ENCODE measurements at places on chromosomes 12 and 14.

DNA sequence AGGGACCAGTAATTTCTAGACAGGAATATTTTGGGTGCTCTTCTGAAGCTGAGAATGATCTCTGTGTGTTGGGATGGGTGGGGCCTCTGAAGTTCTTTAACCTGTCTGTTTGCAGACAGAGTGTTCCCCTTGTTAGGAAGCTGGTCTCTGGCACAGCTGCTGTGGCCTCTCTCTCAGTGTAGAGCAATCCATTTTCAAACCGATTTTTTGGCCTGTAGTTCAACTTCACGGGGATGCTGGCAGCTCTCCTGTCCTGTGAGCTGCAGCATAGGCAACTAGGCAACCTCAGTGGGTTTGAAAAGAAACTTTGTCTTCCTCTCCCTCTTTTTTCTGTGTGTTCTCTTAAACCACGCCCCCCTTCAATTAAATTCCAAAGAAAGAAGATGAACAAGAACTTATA is 69.1 kb downstream of the SMOC1 start:
- H3K27ac ChIP-seq: no peak overlapping the region
- H3K27me3 ChIP-seq: peaks cover 20% of the 10 kb centered on the region
- no peaks in the 10 kb centered on the region for H3K4me1 ChIP-seq
- H3K4me3 ChIP-seq: no peak overlapping the region
- H3K36me3 ChIP-seq: no peaks in the 10 kb centered on the region
- no peak for DNase-seq

DNA sequence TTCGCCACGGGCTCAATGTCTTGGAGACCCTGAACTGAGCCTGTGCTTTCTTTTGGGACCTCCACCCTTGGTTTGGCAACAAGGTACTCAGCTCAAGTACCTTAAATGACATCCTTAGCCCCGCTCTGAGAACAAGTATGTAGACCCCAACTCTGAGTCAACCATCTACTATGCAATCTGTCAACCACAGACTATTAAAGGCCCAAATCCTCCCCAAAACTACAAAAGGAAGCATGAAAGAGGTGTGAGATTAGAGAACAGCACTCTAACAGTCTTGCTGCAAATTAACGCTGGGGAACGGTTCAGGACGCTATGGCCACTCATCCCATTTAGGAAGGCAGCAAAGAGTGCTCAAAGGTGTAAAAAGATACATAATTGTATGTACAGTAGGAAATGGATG is 52.1 kb downstream of the CCDC88C start:
- H3K4me3 ChIP-seq: no peak overlapping the region
- H3K4me1 ChIP-seq: peaks cover 43% of the 10 kb centered on the region
- peak overlapping the region; percentile 96 for H3K27ac ChIP-seq
- peaks cover 10% of the 10 kb centered on the region for H3K36me3 ChIP-seq
- DNase-seq: no peak
- no peaks in the 10 kb centered on the region for H3K27me3 ChIP-seq

DNA sequence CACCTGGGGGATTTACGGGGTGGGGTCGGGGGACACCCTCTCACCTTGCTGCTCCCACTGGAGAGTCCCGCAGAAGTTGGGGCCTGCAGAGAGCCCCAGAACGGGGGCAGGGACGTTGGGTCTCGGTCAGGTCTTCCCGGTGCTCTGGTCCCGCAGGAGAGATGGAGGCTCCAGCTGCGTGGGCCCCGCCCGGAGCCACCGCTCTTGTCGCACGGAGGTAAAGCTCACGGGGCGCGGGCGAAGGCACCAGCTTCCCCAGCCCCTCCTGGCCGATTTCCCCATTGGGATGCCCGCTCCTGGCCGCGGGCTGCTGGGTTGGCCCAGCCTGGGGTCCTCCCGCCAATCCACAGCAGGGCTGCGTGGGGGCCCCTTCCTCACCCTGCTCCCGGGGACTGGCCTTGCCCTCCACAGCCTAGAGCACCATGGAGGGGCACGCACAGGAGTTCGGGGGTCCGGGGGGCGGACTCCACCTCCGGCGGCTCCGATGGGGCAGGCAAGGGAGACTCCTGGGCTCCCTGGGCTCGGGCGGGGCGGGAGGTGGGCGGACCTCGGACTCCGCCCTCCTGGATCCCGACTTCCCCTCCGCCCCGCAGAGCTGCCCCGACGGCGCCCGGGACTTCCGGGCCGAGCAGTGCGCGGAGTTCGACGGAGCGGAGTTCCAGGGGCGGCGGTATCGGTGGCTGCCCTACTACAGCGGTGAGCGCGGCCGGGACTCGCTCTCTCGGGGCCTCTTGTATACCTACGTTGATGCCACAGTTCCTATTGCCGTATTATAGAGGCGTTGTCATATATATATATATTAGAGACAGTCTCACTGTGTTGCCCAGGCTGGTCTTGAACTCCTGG is 8.4 kb downstream of the PAPLN start:
- H3K4me3 ChIP-seq: peak overlapping the region; percentile 86
- peaks cover 60% of the 10 kb centered on the region for H3K4me1 ChIP-seq
- H3K27ac ChIP-seq: peak overlapping the region; percentile 81
- H3K36me3 ChIP-seq: peaks cover 5% of the 10 kb centered on the region
- DNase-seq: peak; percentile 55
- peaks cover 27% of the 10 kb centered on the region for H3K27me3 ChIP-seq

DNA sequence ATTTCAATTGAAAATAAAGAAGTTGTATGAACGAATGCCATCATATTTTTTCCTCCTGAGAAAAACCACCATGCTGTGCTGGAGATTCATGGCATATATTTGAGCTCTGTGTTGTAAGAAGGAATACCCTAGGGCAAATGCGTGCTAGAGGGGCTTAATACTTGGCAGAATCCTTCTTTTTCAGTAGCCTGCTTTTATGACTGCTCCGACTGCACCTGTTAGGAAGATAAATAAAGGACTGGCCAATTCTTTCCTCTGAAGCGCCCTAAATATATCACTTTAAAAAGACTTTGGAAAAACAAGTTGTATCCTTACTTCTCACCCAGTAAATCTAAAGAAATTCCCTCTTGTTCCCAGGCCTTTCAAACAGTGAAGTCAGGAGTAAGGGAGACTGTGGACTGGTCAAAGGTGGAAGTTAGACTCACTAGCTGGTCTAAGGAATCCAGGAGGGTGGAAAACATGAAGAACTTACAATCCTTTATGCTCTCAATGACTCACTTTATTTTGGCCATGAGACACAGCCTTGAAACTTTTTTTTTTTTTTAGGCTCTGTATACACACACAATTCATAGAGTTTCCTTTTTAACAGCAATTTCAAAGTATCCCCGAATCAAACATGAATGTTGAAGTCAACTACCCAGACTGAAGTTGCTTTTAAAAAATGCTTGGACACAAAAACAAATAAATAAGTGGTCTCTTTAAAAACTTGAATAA is 5.2 kb downstream of the MYBPC1 start:
- H3K36me3 ChIP-seq: no peaks in the 10 kb centered on the region
- no peaks in the 10 kb centered on the region for H3K27me3 ChIP-seq
- H3K4me3 ChIP-seq: no peak overlapping the region
- no peak overlapping the region for H3K27ac ChIP-seq
- peaks cover 6% of the 10 kb centered on the region for H3K4me1 ChIP-seq

GRCh38 chr12:48442179-48442847 is 30.0 kb upstream of the ANP32D start:
- no peaks in the 10 kb centered on the region for H3K4me1 ChIP-seq
- H3K36me3 ChIP-seq: no peaks in the 10 kb centered on the region
- no peak overlapping the region for H3K27ac ChIP-seq
- H3K27me3 ChIP-seq: peaks cover 13% of the 10 kb centered on the region

GRCh38 chr12:1962051-1963020 is 41.9 kb downstream of the DCP1B start:
- no peak for DNase-seq
- no peaks in the 10 kb centered on the region for H3K27me3 ChIP-seq
- H3K36me3 ChIP-seq: peaks cover 40% of the 10 kb centered on the region
- peak overlapping the region; percentile 20 for H3K27ac ChIP-seq
- H3K4me3 ChIP-seq: no peak overlapping the region

GRCh38 chr12:122111089-122111641 is 32.6 kb downstream of the MLXIP start:
- no peak overlapping the region for H3K4me3 ChIP-seq
- H3K36me3 ChIP-seq: peaks cover 10% of the 10 kb centered on the region
- DNase-seq: no peak
- H3K4me1 ChIP-seq: peaks cover 49% of the 10 kb centered on the region
- no peak overlapping the region for H3K27ac ChIP-seq
- H3K27me3 ChIP-seq: no peaks in the 10 kb centered on the region

- no peak overlapping the region for H3K27ac ChIP-seq
- H3K4me3 ChIP-seq: no peak overlapping the region
- no peak for DNase-seq
- peaks cover 3% of the 10 kb centered on the region for H3K36me3 ChIP-seq
- no peaks in the 10 kb centered on the region for H3K4me1 ChIP-seq
Measured at GRCh38 chr12:124083708-124084107, 110.7 kb downstream of the ZNF664 start.

GRCh38 chr12:63495974-63496373 is 172.3 kb downstream of the DPY19L2 start:
- no peak overlapping the region for H3K4me3 ChIP-seq
- DNase-seq: no peak
- H3K27me3 ChIP-seq: no peaks in the 10 kb centered on the region
- H3K4me1 ChIP-seq: no peaks in the 10 kb centered on the region
- no peak overlapping the region for H3K27ac ChIP-seq

- H3K4me1 ChIP-seq: no peaks in the 10 kb centered on the region
- no peak for DNase-seq
Measured at GRCh38 chr12:82968631-82969367, 282.1 kb downstream of the TMTC2 start.

GRCh38 chr12:4383304-4383865 is 3.9 kb upstream of the FGF23 start:
- no peak for DNase-seq
- H3K27me3 ChIP-seq: peaks cover 18% of the 10 kb centered on the region
- peaks cover 5% of the 10 kb centered on the region for H3K4me1 ChIP-seq
- H3K4me3 ChIP-seq: no peak overlapping the region
- no peak overlapping the region for H3K27ac ChIP-seq

GRCh38 chr12:129765719-129766118 is 138.1 kb downstream of the TMEM132D start:
- no peak overlapping the region for H3K4me3 ChIP-seq
- H3K27me3 ChIP-seq: no peaks in the 10 kb centered on the region
- H3K4me1 ChIP-seq: no peaks in the 10 kb centered on the region

GRCh38 chr14:100536721-100537445 is 50.3 kb downstream of the BEGAIN start:
- H3K4me3 ChIP-seq: no peak overlapping the region
- no peaks in the 10 kb centered on the region for H3K4me1 ChIP-seq
- DNase-seq: no peak

DNA sequence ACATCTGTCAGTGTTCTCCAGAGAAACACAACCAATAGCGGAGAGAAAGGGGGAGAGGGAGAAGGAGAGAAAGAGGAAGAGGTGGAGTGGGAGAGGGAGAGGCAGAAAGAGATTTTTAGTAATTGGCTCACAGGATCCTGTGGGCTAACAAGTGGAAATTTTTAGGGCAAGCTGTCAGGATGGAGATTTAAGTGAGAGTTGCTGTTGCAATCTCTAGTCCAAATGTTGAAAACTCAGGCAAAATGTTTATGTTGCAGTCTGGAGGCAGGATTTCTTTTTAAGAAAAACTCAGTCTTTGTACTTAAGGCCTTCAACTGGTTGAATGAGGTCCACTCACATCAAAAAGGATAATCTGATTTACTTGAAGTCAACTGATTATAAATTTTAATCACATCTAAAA is 12.5 kb upstream of the GLIPR1L2 start:
- no peaks in the 10 kb centered on the region for H3K4me1 ChIP-seq
- H3K4me3 ChIP-seq: no peak overlapping the region
- no peaks in the 10 kb centered on the region for H3K27me3 ChIP-seq
- no peak for DNase-seq
- H3K36me3 ChIP-seq: peaks cover 4% of the 10 kb centered on the region

DNA sequence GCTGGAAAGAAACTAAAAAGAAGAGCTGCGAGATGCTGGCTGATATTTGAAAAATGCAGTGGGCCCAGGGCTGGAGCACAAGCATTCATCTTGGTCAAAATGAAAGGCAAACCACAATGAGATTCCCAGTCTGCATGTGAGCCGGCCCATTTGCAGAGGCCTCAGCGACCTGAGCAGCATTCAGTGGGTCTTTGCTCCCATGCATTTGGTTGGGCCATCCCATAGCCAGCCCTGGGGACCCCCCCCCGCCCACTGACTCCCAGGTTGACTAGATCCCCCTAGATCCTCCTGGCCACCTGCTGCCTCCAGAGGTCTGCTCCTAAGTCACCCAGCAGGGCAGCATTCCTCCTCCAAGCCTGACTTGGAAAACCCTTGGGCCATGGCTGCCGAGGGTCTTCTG is 59.8 kb downstream of the PRMT8 start:
- DNase-seq: no peak
- peaks cover 4% of the 10 kb centered on the region for H3K4me1 ChIP-seq
- no peak overlapping the region for H3K27ac ChIP-seq

GRCh38 chr12:25469368-25469767 is 83.7 kb downstream of the LMNTD1 start:
- no peaks in the 10 kb centered on the region for H3K27me3 ChIP-seq
- H3K4me3 ChIP-seq: no peak overlapping the region
- H3K27ac ChIP-seq: no peak overlapping the region
- H3K4me1 ChIP-seq: no peaks in the 10 kb centered on the region

DNA sequence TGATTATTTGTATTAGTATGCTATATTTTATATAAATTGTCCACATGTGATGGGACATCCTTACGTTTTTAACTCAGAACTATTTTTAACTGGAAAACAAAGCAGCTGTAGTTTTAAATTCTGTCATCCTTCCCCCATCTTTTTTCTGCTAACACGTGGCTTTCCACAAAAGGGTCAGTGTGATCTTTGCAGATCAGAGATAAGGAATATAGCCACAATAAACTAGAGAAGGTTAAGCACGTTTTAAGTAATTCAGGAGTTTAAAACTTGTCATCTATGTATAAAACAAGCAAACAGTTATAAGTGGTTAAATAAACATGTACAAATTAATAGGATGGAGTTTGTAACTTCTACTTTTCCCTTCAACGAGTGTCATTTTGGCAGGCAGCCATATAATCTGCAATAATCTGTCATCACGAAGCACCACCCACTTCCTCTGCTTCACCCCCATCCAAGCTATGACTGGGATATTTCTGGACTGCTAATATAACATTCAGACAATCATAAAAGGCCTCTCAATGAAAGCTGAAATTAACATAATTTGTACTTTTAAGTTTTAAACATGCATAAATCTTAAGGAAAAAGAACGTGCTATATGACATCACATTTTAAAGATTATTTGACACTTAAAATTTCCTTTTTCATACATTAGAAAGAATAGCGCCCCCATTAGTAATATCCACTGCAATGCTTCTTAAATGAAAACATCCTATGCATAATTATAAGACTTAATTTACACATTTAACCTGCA is 15.3 kb downstream of the TAOK3 start:
- H3K4me1 ChIP-seq: peaks cover 25% of the 10 kb centered on the region
- H3K36me3 ChIP-seq: peaks cover 24% of the 10 kb centered on the region
- H3K27ac ChIP-seq: peak overlapping the region; percentile 96
- H3K4me3 ChIP-seq: peak overlapping the region; percentile 90

GRCh38 chr12:105294886-105295479 is 35.5 kb upstream of the C12orf75 start:
- no peak for DNase-seq
- H3K27ac ChIP-seq: no peak overlapping the region
- no peak overlapping the region for H3K4me3 ChIP-seq
- no peaks in the 10 kb centered on the region for H3K4me1 ChIP-seq
- H3K36me3 ChIP-seq: peaks cover 3% of the 10 kb centered on the region

- DNase-seq: no peak
- H3K27ac ChIP-seq: no peak overlapping the region
- H3K4me1 ChIP-seq: no peaks in the 10 kb centered on the region
- H3K27me3 ChIP-seq: peaks cover 12% of the 10 kb centered on the region
- H3K36me3 ChIP-seq: no peaks in the 10 kb centered on the region
Measured at GRCh38 chr14:90445011-90445410, 48.2 kb downstream of the CALM1 start.
